CD8-positive, alpha-beta memory T cell (primary cell): ENCODE measurements at places on chromosomes 6 and 20.

GRCh38 chr6:47700596-47700995, 2.2 kb downstream of the ADGRF4 start:
- no peak for DNase-seq

DNA sequence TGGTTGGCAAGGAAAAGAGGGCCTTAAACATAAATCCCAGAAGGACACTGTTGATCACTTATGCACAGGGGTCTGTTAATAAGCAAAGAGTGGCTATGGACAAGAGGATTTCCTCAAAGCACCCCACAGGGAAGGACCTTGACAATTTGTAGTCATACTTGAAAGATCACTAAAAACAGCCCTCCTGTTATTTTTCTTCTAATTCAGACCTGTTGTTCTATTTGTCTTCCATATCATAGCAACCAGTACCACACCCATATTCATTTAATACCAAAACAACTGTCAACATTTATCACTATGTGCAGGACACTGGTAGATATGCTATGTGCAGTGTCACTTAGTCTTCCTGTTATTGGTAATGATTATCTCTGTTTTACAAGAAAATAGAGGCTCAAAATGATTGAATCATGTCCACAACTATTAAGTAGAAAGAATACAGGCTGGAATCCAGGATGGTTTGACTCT, 3.2 kb upstream of the DYNLRB1 start:
- DNase-seq, result no peak

DNA sequence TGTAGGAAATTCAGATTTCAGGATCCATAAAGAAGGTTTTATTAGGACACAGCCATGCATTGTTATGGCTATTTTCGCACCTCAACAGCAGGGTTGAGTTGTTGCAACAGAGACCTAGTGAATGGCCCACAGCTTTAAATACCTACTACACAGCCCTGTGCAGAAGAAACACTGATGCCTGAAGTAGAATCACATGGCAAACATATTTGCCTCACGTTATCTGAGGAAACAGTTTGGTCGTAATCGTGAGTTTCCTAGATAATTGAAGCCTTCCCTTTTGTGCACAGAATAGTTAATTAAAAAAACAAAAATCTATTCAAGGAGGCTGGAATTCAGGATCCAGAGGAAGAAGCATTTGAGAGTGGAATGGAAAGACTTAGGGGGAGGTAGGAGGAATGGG, 55.1 kb downstream of the GCNT2 start:
- DNase-seq, result no peak

GRCh38 chr6:138088326-138088762, 18.9 kb downstream of the PERP start:
- no peak for DNase-seq

- no peak for DNase-seq
Observed at GRCh38 chr6:148983966-148984365, 237.1 kb downstream of the UST start.

- DNase-seq, result no peak
Observed at GRCh38 chr20:44981736-44982406, 15.6 kb downstream of the STK4 start.

DNA sequence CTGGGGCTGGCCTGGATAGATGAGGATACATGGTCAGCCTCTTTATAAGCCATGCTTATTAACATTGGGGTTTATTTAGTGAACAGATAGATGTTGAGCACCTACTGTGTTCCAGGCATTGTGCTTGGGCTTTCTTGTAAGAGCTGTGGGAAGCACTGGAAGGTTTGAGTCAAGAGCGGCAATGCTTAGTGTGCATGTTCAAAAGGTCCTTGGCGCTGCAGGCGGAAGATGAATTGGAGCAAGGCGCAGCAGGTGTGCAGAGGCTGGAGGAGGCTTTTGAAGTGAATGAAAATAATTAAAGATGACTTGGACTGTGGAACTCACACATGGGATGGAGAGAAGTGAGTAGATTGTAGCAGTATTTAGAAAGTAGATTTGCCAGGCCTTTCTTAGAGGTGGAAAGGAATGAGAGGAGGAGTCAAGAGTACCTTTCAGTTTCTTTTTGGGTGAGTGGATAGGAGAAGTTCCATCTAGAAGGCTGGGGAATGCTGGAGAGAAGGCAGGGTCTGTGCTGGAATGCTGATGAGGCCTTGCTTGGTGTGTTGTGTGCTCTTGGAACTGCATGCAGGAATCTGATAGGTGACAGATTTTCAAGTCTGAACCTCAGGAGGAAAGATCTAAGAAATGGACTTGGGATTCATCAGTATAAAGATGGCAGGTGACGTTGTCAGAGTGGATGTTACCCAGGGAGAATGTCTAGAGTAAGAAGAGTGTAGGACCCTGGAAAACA, 26.4 kb downstream of the SNX9 start:
- DNase-seq, result no peak

DNA sequence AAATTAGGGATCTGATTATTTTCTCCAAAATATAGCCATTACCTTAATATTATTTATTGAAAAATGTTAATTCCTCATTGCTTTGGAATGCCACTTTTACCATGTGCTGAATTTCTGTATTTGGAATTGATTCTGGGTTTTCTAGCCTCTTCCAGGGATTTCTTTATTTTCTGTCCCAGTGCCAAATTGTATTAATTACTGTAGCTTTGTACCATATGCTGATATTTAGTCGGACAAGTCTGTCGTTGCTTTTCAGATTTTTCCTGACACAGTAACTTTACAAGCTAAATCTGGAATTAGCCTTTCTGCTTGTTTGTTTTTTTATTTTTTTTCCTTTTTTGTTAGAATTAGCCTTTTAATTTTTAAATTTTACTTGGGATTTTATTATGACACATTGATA, 10.9 kb upstream of the TMEM14B start:
- DNase-seq, result no peak

GRCh38 chr6:132357120-132357519, 44.2 kb downstream of the MOXD1 start:
- DNase-seq, result no peak

DNA sequence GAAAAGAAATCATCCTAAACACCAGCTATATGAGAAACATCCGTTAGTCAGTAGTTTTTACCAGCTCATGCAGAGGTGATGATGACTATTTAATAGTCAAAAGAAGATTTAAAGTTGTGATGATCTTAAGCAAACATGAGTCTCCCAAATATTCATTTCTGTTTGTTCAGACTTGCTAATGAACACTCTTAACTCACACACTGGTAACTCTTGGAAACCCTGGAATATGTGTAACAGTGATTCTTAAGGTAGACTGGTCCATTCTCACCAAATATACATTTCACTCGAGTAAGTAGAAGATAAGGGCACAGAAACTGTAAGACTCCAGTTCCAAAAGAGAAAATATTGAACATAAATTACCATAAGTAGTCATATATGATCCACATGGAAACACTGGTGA, 29.1 kb downstream of the RSPO3 start:
- DNase-seq, result no peak
